ENCODE measurements at places on chromosomes 4 and X.

- DNase-seq: no peak
Measured at GRCh38 chr4:100106982-100107381, 83.3 kb downstream of the DDIT4L start.

DNA sequence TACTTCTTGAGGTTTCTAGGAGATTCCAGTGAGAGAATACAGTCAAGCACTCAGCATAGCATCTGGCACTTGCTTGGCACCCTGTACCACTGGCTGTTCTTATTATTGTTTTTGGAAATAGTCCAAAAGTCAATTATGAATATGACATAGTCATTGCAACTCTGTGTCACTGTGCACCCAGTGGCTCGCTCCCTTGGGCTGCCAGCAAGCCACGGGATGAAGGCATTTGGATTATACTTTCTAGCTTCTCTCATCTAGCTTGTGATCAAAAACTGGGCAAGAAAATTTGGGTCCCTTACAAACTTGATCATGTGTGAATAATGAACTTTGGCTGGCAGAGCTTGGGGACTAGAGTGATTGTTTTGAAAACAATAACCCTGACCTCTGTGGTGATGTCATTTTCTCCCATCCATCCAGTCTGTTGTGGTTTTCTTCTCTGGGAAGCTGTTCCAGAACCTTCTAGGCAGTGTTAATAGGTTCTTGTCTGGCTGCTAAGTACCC, 32.7 kb upstream of the LIMCH1 start:
- DNase-seq: peak; percentile 50

DNA sequence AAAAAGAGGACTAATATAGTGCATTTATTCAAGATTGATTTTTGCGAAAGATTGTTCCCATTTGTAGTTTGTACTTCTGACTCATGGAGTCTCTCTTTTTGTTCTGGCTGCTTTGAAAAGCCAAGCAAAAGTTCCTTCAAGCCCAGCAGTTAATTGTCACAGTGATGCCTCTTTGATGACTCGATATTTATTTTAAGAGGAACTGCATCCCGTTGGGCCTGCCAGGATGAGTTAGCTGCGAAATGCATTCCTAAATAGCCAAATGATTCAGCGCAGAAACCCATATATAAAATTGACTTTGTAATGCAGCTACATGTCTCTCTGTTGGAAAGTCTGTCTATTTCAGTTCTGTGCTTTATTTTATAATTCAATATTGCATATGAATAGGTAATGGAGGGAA, 295.1 kb downstream of the GBA3 start:
- DNase-seq: peak; percentile 66

DNA sequence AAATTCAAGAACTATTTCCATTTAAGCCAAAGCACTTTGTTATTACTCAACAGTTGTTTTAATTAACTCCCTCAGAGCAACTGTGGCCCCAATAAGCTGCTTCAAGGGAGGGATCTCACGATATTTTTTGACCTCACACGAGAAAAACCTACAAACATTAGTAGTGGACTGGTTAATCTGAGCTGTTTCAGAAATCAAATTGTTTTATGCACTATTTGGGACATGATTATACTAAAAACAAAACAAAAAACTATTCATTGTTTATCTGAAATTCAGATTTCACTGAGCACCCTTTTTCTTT, 74.3 kb downstream of the DCHS2 start:
- no peak for DNase-seq

GRCh38 chr4:172709376-172709775, 459.2 kb upstream of the GALNT7 start:
- DNase-seq: no peak

DNA sequence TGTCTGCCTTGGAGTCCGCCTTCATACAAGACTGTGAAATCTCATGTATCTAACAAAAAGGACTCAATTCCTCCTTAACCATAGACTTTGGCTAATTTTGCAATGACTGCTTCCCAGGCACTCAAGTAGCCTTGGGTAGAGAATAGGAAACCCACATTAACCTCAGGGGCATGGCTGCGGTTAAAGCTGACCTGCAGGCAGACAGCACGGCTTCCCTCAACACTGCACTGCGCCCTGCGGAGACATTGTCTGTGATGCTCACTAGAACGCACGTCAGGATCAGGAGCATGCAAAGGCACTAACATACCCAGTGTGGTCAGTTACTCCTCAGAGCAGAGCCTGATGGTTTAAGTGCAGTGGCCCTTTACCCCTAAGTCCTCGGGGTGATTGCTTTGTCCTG, 10.3 kb upstream of the GPR143 start:
- no peak for DNase-seq

- DNase-seq: no peak
Measured at GRCh38 chr4:147366164-147366563, 114.7 kb upstream of the EDNRA start.

DNA sequence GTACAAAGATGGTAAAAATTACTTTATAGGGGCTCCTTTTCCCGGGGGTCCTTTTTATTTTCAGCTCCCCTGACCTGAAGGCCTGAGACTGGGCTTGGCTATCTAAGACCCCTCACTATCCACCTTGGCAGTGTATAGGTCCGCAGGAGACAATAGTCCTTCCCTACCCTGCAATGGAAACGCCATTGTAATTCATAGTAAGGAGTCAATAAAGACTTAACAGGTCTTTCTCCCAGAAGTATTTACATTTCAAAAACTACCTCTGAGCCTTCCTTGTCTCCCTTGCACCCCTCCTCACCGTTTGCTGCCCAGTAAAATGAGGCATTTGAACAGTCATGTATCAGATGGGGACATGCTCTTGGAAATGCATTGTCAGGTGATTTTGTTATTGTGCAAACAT, 401.2 kb upstream of the CNKSR2 start:
- DNase-seq: no peak

GRCh38 chr4:177519481-177520260, 77.4 kb upstream of the AGA start:
- DNase-seq: peak; percentile 9

- no peak for DNase-seq
Measured at GRCh38 chr4:151567056-151567455, 158.1 kb downstream of the FHIP1A start.
